ENCODE measurements at places on chromosomes 12 and 14. TPM values are rescaled to one million over a fixed set of nuclear protein-coding genes. Genes with fewer than 3 reads are reported as not detected.

Gene CEP170B
- total RNA-seq = 41.5 TPM

Gene KIF5A
- 0.26 TPM for total RNA-seq

Gene YARS2
- total RNA-seq = 29.2 TPM

Gene TAS2R20
- 2.0 TPM for total RNA-seq

Gene KCNH5
- under 0.01 TPM for total RNA-seq

Gene GPR135
- 0.26 TPM for total RNA-seq

Gene TTC8
- 11.3 TPM for total RNA-seq

Gene PLD4
- not detected for total RNA-seq

Gene TMEM179
- not detected for total RNA-seq

Gene PARP11
- 1.8 TPM for total RNA-seq

Gene STYK1
- 0.53 TPM for total RNA-seq

Gene HVCN1
- 0.53 TPM for total RNA-seq

Gene KRT5
- total RNA-seq = 10,597 TPM

Gene AMDHD1
- total RNA-seq = not detected

Gene MUCL1
- total RNA-seq = not detected

Gene SMIM41
- total RNA-seq = 0.13 TPM

Gene TMEM63C
- total RNA-seq = 0.79 TPM

Gene COX8C
- total RNA-seq = not detected

Gene PRH2
- not detected for total RNA-seq

Gene TMEM119
- not detected for total RNA-seq

Gene HAL
- 0.79 TPM for total RNA-seq

Gene P3H3
- total RNA-seq = 20.0 TPM

Gene C3AR1
- not detected for total RNA-seq

Gene SMCO2
- 1.8 TPM for total RNA-seq

Gene GALNT9
- total RNA-seq = not detected

Gene CLEC1A
- not detected for total RNA-seq

Gene TPH2
- total RNA-seq = not detected

Gene STON2
- 47.4 TPM for total RNA-seq

Gene MAGOHB
- 14.0 TPM for total RNA-seq

Gene LHX5
- total RNA-seq = 0.26 TPM

Gene P2RX2
- total RNA-seq = not detected

Gene FAM186B
- 0.26 TPM for total RNA-seq

Gene TSPAN11
- total RNA-seq = under 0.01 TPM

Gene LRR1
- 7.1 TPM for total RNA-seq

Gene CKB
- total RNA-seq = 50.8 TPM

Gene MAPK1IP1L
- 12.1 TPM for total RNA-seq

Gene TSPAN8
- total RNA-seq = 0.26 TPM
